ENCODE measurements at places on chromosomes 1 and 21.

GRCh38 chr21:42002421-42002958 lies 7.7 kb downstream of the ZBTB21 start:
- no peak for DNase-seq

GRCh38 chr1:248871837-248872401 lies 13.0 kb upstream of the ZNF692 start:
- DNase-seq, result no peak

DNA sequence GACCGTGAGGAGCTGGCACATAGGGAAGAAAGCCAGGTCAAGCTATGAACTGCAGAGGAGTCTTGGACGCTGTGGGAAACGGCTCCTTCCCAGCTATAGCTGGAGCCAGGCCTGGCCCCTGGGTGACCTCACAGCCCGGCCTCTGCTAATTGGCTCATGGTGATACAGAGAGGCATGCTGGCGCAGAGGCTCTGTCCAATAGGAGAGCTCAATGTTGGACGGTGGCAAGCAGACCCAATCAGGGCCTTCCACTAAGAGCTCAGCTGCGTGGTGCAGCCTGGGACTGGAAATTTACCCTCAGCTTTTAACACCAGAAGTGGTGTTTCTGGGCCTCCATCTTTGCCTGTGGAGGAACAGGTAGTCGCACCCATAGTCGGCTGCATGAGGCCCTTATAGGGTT lies 64.4 kb upstream of the GRHL3 start:
- DNase-seq, result no peak

DNA sequence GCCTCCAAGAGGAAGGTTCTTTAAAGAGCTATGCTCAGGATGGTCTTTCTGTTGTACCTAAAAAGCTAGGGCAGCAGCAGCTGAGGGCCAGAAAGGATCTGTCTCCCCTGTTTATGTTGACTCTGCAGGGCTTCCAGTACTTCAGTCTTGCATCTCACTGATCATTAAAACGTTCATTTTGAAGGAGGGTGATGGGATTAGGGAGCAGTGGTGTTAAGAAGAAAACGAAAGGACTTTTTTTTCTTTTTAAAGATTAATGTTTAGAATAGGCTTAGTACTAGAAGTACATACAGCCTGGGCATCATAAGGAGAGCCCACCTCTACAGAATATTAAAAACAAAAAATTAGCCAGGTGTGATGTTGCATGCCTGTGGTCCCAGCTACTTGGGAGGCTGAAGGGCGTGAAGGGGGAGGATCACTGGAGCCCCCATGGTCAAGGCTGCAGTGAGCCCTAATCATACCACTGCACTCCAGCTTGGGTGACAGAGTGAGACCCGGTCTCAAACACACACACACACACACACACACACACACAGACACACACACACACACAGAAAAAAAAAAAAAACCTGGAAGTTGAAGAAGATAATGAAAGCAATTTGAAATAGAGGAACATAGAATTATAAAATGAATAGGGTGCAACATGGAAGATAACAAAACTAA lies 2.9 kb downstream of the CR1L start:
- DNase-seq, result no peak

- no peak for DNase-seq
Measured at GRCh38 chr1:186806477-186806876, 22.3 kb upstream of the PLA2G4A start.

DNA sequence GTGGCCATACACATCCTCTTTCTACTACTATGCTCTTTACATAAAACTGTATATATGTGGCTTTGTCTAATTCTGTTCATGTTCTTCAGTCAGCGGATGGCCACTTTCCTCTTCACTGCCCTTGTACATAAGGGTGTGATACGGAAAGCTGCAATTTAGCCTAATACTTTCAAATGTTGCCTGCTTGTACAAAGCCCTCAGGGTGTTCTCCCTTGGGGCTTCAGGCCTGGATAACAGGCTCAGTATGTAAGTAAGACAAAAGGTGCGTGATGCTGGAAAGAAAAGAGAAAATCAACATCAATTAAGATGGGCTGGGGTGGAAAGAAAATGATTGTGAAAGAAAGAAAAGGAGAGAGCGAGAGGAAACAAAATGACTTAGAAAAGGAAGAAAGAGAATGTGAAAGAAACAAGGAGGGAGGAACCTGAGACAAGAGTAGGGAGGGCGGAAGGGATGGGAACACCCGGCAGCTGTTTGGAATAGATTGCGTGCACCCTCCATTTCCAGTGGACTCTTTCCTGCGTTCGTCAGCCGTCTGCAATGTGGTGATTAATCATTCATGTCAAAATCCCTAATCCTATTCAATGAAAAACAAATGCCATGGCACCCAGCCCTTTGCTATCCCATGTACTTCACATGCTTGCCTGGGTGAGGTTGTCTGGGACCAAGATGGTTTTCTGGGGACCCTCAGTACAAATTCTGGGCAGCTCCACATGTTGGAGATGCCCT lies 553.6 kb downstream of the NUF2 start:
- DNase-seq, result no peak

DNA sequence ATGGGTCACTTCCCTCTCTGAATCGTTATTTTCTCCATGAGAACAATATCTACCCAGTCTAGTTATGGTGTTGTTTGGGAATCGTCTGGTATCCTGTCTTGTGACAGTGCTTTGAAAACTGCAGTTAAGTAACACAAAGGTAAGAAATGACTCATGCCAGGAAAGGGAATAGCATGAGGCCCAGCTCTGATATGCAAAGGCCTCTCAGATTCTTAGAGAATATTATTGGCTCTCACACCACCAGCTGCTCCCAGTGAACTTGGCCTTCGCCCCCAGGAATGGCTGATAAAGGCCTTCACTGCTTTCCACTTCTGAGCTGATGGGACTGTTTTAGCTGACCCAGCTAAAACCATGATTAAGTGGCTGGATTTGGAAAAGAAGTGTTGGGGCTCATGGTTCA lies 27.1 kb downstream of the NEK2 start:
- no peak for DNase-seq

DNA sequence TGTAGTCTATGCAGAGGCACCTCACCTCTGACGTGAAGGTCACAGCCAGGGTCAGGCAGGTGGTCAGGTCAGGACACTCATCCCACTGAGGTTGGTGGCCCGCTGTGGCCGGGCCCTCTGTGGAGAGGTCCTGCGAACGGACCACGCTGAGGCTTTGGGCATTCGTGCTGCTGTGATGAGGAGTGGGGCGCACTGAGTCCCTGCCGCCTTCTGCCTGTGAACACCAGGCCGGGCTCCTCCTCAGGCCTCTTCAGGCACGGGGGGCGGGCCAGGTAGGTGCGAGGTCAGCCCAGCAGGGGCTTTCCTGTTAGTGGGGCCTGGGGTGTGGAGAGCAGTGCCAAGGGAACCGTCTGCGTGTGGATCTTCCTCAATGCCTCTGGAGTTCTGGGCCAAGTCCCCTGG lies 39.0 kb downstream of the COQ8A start:
- DNase-seq, result no peak

DNA sequence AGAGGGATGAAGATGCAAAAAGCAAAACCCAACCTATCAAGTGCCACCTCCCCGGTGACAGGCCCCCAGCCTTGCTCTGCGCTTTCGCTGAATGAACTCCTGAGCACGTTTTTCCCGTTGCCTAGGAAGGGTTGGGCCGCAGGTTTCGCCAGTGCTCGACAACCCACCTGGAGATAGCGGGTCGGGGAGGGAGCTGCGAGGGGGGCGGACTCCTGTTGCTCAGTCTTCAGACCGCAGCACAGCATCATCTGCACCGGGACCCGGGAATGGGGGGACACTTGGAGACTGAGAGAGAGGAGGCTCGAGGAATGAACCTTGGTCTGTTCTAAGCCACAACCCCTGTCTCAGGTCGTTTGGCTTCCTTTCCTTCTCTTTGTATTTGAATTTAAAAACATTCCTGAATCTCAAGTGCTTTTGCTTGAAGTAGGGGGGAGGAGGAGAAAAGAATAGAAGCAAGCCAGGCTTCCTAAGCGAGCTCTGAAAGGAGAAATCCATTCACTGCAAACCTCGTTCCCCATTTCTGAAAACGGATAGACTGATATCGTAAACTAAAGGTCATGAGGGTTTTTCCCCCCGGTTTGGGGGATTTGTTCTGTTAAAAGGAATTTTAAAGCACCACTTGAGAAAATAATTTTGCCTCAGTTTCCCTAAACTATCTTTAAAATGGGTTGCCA lies 1.2 kb downstream of the AK5 start:
- DNase-seq, result no peak

- DNase-seq, result no peak
Measured at GRCh38 chr1:23171181-23171755, 2.6 kb upstream of the LUZP1 start.

GRCh38 chr21:17679002-17679600 lies 66.4 kb upstream of the BTG3 start:
- no peak for DNase-seq

GRCh38 chr1:211476200-211476849 lies 15.6 kb downstream of the RD3 start:
- peak; percentile 69 for DNase-seq

- no peak for DNase-seq
Measured at GRCh38 chr1:55287723-55288122, 72.6 kb upstream of the USP24 start.

DNA sequence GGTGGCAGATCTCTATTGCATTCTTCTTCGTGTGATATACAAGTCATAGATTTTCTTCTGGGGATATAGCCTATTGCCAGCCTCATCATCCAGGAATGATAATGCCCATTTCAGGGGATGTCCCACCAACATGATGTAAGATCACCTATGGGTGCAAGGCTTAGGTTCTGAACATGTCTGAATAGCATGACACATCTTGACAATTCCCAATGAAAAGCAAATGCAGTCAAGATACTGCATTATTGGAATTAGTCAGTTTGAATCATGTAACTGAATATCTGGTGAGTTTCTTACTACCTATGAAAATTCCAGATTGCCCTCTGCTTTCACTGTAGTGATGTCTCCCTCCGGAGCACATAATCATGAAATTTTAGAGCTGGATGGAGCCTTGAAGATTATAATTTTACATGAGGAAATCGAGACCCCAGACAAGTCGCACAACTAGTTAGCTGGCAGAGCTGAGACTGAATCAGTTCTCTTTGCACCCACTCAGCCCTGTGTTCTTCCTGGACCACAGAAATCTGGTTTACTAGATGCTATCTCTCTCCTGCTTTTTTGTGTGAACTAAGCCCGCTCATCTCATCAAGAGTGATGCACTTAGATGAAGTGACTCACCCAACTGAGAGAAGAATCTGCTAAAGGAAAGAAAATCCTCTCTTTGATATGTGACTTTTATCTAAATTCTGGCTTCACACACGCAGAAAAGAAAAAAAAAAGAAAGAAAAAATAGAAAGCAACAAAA lies 65.0 kb downstream of the WDR64 start:
- DNase-seq, result no peak

DNA sequence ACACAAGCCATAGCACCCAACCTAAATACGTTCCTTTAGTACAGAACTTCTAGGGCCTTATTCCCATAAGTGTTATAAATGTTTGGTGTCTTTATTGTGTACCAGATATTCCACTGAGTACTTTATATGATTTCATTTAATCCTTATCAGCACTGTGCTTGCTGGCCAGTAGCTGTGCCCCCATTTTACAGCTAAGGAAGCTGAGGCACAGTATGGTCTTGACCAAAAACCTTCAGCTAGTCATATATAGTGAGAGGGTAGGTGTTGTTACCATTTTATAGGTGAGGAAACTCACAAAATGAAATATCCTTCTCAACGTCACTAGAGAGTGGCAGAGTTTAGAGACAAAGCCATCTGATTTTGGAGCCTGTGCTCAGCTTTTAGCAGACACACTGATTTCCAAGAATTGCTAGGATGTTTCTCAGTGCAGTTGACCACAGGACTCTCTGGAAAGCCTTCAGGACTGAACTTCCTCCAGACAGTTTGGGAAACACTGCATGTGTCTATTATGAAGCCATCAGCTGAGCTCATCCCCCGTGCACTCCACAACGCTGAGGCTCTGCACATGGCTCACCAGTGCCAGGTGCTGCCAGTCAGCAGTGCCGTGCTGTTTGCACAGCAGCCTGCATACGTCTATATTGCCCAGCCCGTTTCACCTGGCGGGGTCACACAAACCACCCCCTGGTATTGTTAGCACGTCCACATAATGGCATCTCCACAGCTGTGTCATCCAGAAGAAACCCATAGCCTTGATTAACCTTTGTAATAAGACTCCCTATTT lies 15.4 kb downstream of the NPPA start:
- DNase-seq, result no peak

DNA sequence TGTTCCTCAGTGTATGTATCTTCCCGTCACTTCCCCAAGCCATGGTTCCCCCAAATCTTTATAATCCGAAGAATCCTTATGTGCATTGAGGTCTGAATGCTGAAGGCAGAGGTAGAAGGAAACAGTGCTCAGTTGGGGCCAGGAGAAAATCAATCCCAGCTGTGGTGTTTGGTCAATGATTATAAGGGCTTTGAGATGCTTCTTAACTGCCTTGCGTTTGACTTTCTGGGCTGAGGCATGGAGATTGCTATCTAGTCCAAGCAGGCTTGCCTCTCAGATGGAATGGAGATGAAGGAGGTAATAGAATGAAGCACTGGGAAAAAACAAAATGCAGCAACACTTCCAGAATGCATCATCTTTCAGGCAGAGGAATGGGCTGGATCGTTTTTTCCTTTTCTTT lies 3.6 kb upstream of the MAP1LC3C start:
- no peak for DNase-seq

DNA sequence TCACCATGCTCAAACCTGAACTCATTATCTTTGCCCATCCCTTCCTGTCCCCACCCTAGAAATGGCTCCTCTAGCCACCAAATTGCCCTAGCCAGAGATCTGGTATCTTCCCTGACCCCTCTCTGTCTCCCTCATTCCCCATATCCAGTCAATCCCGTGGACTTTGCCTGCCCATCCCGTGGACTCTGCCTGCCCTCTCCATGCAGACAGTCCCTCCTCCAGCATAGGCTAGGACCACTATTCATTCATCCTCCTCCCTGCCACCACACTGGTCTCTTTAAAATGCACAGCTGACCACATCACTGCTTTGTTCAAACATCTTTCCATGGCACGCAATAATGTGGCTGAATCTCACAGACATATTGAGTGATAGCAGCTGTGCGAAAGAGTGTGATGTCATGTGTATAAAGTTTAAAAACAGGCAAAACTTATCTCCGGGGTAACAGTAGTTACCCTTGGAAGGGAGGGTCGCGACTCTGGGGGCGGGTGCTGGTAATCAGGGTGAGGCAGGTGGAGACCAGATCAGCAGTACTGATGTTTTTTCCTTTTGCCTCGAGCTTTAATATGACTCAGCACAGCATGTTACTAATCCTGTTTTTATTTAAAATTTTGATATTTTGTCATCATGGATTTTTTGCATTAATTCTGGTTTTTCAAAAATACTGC lies 4.8 kb upstream of the SLC2A1 start:
- no peak for DNase-seq
